ENCODE measurements at places on chromosomes 3 and 15.

GRCh38 chr3:43260412-43260811 lies 25.9 kb upstream of the SNRK start:
- DNase-seq = no peak

GRCh38 chr15:46946953-46947352 lies 770.4 kb upstream of the SEMA6D start:
- DNase-seq = no peak

DNA sequence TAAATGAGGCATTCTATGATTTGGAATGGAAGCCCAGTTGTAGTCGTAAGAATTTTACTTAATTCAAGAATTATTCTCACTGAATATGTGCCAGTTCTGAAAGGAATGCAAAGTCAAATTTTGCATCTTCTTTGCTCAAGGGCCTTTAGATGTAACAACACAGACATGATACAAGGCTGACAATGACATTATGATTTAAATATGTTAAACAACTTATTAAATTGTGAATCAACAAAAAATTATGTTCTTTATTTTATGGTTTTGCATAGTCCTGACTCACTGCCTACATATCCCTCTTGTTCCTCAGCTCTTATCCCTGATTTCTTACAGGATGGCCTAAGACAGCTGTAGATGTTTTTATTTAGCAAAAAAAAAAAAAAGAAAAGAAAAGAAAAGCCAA lies 170.9 kb upstream of the NR2E3 start:
- no peak for DNase-seq

DNA sequence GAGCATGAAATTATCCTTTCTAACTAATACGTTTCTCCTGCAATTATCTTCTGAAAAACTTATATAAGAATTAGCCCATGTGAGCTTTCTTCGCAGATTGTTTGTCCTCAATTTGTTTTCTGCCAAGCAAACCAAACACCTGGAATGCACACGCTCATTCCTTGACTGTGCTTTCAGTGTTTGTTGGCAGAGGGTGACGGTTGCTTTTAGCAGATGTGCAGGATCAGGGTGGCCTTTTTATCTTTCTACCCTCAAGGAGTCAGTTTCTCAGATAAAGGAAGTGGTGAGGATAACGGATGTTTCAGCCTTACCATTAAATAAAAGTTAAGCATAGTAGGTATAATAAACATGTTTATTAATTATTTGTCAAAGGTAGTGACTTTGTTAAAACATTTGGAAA lies 15.2 kb downstream of the ARPP21 start:
- no peak for DNase-seq

- no peak for DNase-seq
Observed at GRCh38 chr3:188962253-188963247, 209.2 kb upstream of the TPRG1 start.

GRCh38 chr15:100125401-100126191 lies 216.2 kb downstream of the ADAMTS17 start:
- no peak for DNase-seq

GRCh38 chr3:40109641-40110490 lies 199.6 kb upstream of the EIF1B start:
- DNase-seq = no peak

DNA sequence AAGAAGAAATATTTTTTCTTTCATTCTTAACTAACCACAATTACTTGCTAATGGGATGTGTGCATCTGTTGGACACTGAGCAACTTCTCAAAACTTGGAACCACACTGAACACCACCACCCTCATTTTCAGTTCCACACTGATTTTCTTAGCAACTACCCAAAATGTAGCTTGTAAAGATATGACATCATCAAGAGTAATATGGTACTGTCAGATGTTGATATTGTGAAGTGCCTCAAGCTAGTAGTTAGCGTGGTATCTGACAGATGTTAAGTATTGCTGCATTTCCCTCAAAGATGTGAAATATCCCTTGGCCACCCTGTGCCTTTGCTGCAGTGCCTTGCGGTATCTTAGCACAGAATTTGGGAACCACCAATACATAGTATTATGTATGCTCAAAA lies 9.3 kb downstream of the RFTN1 start:
- no peak for DNase-seq

DNA sequence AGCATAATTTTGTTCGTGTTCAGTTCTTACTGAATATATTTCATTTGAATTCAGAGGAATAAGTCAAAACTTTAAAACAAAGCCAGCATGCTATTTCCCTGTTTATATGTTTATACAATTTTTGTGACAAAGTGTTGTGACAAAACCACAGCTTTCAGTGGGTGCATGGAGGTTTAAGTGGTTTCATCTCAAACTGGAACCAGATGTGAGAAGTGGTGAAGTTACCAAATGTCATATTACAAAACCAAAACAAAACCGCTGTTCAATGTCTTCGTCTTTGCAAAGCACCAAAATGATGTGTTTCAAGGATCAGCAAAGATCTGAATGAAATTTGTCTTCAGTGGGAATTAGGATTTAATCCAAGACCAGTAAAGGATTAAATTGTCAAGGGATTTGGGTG lies 59.3 kb upstream of the OSTN start:
- DNase-seq = no peak

DNA sequence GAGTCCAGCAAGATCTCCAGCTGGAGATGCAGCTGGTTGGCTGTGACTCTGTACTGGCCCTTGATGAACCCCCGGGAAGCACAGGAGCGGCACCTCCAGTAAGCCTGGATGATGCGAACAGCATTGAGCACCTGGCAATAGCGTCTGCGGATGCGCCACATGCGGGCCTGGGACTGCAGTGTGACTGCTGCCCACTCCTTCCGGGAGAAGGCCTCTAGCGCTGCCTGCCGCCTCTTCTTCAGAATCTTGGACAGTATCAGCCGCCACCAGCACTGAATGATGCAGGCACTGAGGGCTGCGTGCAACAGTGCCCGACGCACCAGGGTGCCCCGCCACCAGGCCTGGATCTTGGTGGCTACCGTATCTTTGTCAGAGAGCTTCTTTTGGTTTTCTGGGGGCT lies 8.2 kb downstream of the IQCF1 start:
- no peak for DNase-seq

- no peak for DNase-seq
Observed at GRCh38 chr3:31937225-31937624, 43.8 kb downstream of the OSBPL10 start.

DNA sequence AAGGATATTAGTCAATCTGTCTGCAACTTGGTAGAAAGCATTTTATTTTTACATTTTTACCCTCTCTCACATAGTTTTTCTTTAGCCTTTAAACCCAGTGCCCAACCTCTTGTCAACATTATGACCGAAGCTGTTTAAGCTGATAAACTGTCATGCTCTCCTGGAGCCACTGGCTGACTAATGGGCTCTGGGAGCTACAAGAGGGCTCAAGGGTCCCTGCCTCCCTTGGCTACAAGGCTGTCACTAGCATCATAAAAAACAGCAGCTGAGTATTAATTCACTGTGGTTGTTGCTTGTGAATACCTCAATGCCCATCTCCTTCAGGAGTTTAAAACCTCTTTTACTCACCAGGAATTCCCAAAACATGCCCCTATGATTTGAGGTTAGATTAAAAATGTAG lies 237.9 kb downstream of the ZMAT3 start:
- no peak for DNase-seq

- no peak for DNase-seq
Observed at GRCh38 chr3:27623085-27623753, 98.9 kb downstream of the EOMES start.

DNA sequence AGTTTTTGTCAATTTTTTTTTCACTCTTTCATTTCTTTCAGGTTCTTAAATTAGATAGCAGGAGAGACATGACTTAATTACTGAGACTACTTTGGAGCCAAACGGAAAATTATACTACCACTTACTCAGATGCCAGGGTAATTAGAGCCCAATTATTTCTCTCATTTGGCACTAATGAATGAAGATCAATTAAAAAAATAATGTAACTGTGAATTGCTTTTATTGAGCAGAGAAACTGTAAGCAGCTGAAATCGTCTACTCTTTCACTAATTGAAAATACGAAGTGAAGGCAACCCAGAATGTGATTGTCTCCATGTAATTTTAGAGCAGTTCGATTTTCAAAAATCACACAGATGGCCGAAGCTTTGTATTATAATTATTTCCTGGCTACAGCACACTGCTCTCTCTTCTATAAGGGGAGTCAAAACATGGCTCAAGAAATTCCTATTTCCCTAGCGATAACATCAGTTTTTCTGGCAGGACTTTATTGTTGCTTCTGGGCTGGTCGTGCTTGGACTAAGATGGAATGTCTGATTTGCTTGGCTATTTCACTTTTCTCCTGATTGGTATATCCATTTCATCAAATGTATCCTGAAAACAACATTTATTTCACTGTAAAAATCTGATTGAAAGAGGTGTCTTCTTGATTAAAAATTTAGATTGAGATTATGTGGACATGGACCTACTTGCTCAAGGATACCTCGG lies 55.8 kb upstream of the PDZRN3 start:
- no peak for DNase-seq

GRCh38 chr3:51371943-51372557 lies 13.0 kb upstream of the MANF start:
- no peak for DNase-seq

DNA sequence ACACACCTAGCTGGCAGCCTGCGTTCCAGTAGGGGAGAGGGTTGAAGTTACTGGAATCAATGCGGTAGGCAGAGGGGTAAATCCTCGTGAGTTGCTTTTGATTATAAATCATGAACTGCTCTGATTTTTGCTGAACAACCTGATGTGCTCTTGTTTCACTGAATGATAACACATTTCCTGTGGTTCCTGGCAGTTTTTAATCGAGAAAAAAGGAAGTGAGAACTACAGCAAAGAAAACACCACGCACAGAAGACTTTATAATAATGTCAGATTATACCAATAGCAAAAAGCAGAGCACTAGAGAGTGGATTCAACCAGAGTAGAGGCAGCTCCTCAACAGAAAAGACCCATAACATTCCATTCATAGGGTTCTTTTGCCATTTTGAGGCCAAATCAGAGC lies 200.8 kb upstream of the STRIT1 start:
- no peak for DNase-seq

- no peak for DNase-seq
Observed at GRCh38 chr15:80689716-80690115, 5.4 kb upstream of the ABHD17C start.

DNA sequence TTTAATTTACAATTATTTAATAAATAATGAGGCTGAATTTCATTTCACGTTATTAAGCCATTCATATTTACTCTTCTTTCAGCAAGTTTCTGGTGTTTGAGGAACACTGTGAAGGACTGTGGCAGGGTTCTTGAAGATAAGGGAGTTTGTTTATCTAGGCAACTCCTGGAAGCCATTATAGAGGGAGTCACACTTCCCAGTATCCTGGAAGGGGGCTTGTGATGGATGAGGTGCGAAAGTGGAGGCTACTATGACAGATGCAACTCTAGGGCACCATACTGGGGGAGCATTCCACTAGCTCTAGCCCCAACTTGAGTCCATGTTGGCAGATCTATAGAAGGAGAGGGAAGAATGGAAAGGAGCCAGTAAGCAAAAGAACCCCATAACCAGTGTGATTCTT lies 14.4 kb downstream of the CNOT10 start:
- DNase-seq = no peak

DNA sequence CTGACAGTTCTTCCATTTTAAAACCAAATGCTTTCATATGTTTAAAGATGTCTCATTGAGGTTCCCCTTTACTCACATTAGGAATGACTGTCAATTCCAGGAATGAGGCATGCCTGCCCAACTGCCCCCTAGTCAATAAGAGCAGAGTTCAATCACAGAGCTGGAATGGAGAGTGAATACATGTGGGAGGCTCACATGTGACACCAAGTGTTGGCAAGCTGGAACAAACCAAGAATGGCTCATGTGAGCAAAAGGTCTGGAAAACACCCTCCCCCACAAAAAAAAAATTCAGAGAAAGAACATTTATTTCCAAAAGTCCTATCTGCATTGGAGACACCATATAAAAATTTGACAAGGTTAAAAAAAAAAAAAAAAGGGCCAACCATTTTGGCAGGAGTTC lies 3.7 kb downstream of the PBRM1 start:
- DNase-seq = no peak

DNA sequence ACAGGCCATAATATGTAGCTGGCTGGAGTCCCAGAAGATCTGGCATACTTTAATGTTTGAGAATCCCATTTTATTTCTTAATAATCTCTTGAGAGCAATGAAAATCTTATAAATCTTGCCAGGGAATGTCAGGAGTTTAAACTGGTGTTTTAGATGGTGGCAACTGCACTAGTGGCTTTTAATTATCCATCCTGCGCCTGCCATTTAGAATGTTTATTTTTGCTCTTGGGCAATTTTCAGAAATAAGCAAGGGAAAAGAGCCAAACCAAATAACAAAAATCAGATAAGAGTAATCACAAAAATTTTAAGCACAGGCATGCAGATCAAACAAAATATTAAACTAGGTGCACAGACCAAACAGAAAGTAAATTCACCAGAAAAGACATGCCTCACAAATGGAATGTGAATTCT lies 41.9 kb upstream of the UBP1 start:
- no peak for DNase-seq

DNA sequence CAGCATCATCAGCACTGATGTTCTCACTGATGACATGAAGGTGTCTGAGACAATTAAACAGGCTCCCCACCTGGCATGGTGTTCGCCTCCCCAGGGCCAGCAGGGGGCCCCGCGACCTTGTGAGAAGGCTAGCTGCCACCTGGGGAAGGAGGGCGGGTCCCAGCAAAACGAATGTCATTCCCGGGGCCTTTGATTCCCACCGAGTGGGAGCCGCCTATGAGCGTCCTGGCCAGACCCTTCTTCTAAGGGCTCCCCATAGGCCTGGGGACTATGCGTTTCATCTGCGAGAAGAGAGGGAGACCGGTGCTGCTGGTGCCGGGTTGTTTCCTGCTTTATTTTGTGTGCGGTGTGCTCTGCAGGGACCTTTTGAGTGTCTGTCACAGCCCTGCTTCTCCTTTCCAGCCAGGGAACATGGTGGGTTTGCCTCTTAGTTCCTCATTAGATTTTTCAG lies 20.5 kb upstream of the MINDY4B start:
- DNase-seq = peak; percentile 11

GRCh38 chr15:100433304-100433703 lies 91.5 kb upstream of the ADAMTS17 start:
- DNase-seq = no peak

- DNase-seq = no peak
Observed at GRCh38 chr15:101660005-101660404, 7.8 kb upstream of the TM2D3 start.

DNA sequence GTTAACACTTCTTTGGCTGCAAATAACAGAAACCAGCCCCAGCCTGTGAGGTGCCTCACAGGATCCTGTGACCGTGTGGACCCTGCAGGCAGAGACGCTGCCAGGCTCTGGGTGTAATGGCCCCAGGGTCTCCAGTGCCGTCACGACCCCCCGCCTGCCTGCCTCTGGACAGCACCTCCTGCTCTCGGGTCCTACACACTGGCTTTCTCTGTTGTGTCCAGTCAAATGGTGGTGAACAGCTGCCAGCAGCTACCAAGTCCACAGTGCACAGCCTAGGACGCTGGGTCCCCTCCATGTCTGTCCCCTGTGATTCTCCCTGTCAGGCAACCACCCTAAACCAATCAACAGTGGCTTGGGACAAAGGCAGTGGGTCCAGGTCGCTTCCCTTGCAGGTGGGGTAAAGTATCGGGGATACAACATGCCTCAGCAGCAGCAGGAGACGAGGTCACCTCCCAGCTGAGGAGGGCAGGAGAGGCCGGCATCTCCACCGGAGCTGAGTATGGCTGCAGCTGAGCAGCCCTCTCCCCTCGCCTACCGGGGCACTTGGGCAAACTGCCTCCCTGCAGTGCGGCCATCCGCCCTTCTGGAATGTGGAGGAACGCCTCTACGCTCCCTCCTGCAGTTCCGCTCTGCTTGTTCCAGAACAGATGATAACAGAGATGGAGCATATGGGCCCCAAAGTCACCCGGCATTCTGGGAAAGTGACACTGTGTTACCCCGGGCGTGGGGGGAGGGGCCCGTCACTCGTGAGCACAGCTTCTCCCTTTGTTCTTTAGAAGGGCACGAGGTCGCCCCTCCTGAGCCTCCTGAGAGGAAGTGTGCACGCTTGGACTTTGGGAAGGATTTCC lies 21.1 kb upstream of the SKOR1 start:
- no peak for DNase-seq
